ENCODE measurements at places on chromosomes 7 and 10. TPM values are rescaled to one million over a fixed set of nuclear protein-coding genes. Genes with fewer than 3 reads are reported as not detected.
A peak's percentile ranks its signal among the peaks of the same experiment; 100 is the strongest.

DNA sequence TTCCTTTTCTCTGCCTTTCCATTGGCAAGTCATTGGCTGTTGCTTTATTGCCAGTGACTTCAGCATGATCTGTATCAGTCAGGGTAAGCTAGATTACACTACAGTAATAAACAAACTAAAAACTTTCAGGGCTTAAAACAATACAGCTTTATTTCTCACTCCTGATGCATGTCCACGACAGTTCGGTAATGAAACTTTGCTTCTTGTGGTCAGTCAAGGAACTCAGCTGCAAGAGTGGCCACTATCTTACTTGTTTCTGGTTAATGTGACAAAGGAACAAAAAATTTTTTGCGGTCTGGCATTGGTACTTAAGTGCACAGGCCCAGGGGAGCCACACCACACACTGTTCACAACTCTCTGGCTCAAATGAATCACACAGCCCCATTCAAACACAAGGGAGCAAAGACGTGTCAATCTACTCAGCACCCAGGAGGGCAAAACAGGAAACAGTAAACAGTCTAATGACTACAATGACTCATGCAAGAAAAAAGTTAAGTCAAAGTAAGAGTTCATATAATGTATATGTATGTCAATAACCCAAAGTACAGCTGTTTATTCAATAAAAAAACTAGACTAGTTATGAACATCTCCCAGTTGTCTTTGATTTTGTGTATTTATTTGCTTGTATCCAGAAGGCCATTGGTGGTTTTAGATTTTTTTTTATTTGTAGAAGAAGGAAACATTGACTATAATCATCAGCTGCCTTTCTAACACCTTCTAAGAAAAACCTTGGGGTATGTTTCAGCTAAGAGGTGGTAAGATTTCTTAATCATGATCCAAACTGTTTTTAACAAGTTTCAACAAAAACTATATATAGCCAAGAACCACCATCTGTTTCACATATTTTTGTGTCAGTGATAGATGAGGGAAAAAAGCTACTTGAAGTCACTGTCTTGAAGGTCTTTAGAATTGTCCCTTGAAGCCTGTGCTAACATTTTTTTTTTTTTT is 134.4 kb upstream of the FAM3C start:
- peak; percentile 99 for DNase-seq

DNA sequence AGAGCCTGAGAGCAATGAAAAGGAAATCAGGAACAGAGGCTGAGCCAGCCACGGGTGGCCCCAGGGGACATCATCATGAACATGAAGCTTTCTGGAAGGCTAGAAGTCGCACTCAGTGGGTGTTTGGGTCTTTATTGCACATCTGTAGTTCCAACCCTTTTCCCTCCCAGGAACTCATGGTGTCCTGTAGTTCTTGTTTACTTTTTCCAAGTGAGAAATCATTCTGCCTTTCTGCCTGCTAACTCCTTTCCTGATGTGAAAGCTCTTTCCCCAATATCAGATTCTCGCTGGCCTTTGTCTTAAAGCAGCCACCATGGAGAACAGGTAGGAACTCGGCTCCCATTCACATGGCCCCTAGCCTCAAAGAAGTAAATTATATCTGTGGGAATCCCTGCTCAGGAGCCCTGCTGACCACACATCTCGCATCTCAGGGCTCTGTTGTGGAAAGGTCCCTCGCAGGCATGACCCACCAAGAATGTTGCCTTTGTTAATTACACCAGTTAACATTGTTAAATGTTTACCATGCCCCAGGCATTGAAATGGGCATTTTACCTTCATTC is 542.7 kb downstream of the TNS3 start:
- no peak for DNase-seq

GRCh38 chr10:3525832-3526449 is 259.1 kb downstream of the KLF6 start:
- DNase-seq = peak; percentile 97

GRCh38 chr10:56623064-56623463 is 262.0 kb upstream of the ZWINT start:
- no peak for DNase-seq

GRCh38 chr10:31340343-31340742 is 21.3 kb downstream of the ZEB1 start:
- DNase-seq = no peak

GRCh38 chr7:103499976-103500375 is 54.0 kb upstream of the SLC26A5 start:
- peak; percentile 3 for DNase-seq

- no peak for DNase-seq
Measured at GRCh38 chr10:48653347-48653746, 31.3 kb upstream of the WDFY4 start.

- peak; percentile 10 for DNase-seq
Measured at GRCh38 chr7:76191783-76192240, 9.9 kb upstream of the SRRM3 start.

DNA sequence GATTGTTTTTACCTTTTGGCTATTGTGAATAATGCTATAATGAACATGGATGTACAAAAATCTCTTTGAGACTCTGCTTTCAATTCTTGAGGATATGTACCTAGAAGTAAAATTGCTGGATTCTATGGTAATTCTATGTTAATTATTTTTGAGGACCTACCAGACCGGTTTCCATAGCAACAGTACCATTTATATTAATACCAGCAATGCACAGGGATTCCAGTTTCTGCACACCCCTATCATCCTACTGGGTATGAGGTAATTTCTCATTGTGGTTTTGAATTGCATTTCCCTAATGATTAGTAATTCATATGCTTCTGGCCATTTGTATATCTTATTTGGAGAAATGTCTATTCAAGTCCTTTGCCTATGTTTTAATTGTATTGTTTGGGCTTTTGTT is 9.9 kb upstream of the PPP1R9A start:
- no peak for DNase-seq

DNA sequence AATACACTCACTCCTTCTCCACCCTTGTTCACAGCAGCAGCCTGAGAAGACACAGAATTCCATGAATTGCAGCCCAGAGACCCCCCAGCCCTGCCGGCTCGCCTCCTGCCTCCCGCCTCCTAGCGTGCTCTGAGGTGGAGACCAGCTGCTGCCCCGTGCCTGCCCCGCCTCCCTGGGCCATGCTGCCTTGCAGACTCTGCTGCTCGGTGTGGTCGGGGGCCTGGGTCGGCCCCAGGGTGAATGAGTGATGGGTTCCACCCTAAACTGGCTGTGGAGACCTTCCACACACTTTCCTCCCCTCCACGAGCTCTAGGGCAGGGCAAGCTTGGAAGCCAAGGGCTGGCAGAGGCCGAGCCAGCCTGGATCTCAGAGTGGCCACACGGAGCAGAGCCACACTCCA is 479.3 kb downstream of the DNAJB6 start:
- DNase-seq = no peak

GRCh38 chr10:130990486-130990885 is 321.0 kb downstream of the TCERG1L start:
- DNase-seq = no peak

DNA sequence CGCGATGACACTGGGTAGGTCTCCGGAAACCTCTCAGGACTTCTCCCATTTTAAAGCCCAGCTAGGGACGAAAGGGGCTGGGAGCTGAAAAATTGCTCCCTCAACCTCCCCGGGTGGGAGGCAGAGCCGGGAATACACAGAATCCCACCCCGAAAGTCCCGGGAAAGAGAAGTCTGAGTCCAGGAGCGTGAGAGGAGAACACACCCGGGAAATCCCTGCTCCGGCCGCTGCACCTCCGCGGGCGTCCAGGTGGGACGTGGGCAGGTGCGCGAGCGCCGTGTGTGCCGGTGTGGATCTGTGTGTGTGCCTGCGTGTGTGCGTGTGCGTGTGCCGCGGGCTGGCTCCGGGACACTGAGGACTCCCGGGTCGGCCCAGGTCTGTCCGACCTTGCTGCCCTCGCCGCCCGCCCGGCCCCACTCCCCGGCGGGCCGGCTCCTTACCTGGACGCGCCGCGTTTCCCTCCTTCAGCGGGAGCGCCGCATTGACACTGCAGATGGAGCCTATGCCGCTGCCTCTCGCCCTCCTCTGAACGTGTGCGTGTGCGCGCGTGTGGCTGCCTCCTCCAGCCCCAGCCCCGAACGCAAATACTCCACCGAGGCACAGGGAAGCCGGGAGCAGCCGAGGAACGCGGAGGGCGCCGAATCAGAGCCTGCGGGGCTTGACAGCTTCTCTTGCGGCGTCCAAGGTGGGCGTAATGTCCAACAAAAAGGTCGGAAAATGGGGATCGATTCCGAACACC is at the start of gene PLXNA4:
PLXNA4 (minus strand) TSS at position 489 of the 739 bp plus-strand sequence. CDS start 67,777 bp downstream, outside the sequence.
- DNase-seq = peak; percentile 11

DNA sequence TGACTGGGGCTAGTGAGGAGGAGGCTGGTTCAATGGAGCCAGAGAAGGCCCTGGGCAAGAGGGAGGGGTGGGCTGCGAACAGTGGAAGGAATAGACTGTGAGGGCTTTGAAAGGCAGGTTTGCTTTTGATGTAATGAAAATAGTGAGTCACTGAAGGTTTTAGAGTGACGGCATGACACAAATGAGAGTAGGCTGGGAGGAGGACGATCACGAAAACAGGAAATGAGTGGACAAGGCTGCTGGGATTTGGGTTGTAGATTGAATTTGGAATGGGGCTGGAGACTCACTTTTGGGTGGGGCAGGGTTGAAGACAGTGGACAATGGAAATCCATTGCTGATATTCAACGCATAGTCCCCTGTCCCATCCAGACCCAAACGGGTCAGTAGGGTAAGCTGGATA is 139.6 kb downstream of the CDH23 start:
- peak; percentile 20 for DNase-seq

DNA sequence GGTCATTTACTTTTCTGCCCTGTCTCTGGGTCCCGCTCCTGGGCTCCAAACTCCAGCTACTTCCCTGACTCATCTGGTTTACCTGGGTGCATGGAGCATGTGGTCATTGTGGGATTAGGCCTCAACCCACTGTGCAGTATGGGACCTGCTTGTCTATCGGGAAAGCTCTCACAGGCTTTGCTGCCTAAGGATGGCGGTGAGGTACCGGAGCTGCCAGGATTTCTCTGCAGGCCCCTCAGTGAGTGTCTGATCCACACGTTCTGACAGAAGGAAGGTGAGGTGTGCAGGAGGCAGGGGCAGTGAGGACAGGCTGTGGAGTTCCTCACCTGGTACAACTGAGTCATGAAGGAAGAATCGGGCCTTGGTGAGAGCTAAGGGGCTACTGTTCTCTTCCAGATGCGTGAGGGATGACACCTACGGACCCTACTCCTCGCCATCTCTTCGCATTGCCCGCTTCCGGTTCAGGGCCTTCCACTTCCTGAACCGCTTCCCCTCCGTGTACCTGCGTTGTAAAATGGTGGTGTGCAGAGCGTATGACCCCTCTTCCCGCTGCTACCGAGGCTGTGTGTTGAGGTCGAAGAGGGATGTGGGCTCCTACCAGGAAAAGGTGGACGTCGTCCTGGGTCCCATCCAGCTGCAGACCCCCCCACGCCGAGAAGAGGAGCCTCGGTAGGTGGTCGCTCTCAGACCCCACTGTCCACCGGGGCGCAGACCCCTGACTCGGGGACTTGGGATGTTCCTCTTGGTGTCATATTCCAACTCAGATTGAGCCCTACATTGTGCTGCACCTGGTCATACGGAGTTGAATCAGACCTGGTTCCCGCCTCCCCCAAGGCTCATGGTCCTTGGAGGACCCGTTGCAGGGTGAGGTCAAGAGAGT is 56.7 kb downstream of the C10orf120 start:
- no peak for DNase-seq

DNA sequence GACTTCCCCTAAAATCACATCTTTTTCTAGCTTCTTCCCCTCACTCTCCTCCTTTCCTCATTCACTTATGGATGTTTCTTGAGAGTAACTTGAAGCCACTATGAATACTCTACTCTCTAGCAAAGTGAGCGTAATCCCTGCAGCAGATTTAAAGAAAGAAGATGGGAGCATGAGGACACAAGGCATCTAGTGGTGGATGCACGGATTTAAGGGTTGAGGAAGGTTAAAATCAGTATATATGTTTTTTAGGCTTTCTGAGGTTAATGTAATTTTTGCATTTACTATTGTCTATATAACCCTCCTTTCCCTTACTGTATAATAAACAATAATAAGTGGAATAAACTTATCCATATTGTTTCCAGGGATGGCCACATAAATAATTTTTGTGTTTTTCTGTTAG is 495.2 kb upstream of the TPK1 start:
- DNase-seq = no peak

- DNase-seq = peak; percentile 30
Measured at GRCh38 chr7:2956526-2957368, 86.9 kb downstream of the CARD11 start.

GRCh38 chr7:70707823-70708243 is 424.1 kb upstream of the GALNT17 start:
- no peak for DNase-seq

GRCh38 chr10:119197921-119198320 is 9.4 kb upstream of the GRK5 start:
- DNase-seq = peak; percentile 60

DNA sequence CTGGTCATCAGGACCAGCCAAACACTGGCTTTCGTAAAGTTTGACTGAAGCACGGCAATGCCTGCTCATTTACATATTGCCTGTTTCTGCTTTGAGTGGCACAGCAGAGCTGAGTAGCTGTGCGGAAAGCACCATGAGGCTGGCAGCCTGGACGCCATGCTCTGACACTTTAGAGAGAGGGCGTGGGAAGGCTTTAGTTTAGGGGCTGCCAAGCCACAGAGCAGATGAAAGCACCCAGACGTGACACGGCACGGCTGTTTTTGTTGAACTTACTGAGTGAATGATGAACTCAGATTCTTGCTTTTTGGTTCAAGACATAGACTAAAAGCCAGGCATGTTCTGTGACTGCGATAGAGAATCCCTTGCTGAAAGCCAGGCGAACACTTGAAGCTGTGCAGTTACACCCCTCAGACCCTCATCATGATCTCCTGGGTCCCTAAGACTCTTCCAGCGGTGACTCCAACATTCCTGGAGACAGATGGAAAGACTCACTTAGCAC is 182.1 kb downstream of the ZMYND11 start:
- DNase-seq = peak; percentile 81

DNA sequence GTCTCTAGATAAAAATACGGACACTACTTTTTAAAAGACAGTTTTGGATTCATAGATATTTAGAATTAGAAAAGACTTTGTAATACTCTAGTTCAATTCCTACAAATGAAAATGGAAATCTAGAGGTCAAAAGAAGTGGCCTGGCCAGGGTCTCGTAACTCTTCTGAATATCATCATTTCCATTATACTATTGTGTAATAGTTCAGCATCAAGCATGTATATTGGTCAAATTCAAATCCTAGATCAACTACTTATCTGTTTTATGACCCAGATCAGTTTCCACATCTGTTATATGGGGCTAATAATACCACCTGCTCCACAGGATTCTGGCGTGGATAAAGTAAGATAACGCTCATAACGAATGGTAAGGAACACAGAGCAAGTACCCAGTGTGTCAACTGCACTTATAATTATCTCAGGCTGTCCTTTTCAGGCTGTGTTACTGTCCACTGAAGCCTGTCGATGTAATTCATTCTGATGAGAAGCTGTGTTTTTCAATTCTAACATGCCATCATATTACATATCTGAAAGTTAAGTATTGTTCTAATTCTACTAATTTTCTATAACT is 54.3 kb downstream of the ARHGAP21 start:
- no peak for DNase-seq

The CRPPA gene
- total RNA-seq = 3.2 TPM

The OPALIN gene
- total RNA-seq = not detected

The SPDYE3 gene
- not detected for total RNA-seq

The TFR2 gene
- 0.08 TPM for total RNA-seq

The OLAH gene
- not detected for total RNA-seq

The TET1 gene
- total RNA-seq = 9.3 TPM

The TRIL gene
- 6.3 TPM for total RNA-seq

The SEMA3D gene
- 51.2 TPM for total RNA-seq

The ANKRD26 gene
- 16.0 TPM for total RNA-seq

The RSU1 gene
- 32.5 TPM for total RNA-seq

The GPR146 gene
- total RNA-seq = 1.2 TPM

The TLX1 gene
- total RNA-seq = not detected

The HOXA6 gene
- total RNA-seq = not detected

The WBP1L gene
- 76.1 TPM for total RNA-seq

The CDNF gene
- 1.2 TPM for total RNA-seq

The CLCN1 gene
- 0.16 TPM for total RNA-seq

The FAM204A gene
- 103 TPM for total RNA-seq
